Kidney (tissue), 22 donors: ENCODE measurements at places on chromosomes 6 and 20. TPM values are rescaled to one million over a fixed set of nuclear protein-coding genes. Genes with fewer than 3 reads are reported as not detected.

Gene HMGN3
- 314 TPM for polyA plus RNA-seq

Gene RTEL1
- polyA plus RNA-seq: 5.3 TPM

Gene NKX2-4
- not detected for polyA plus RNA-seq

Gene SLC24A3
- 0.86 TPM for polyA plus RNA-seq

Gene SLC22A1
- polyA plus RNA-seq: 1.4 TPM

Gene SOX12
- 11.3 TPM for polyA plus RNA-seq

Gene OTOR
- polyA plus RNA-seq: not detected

Gene ADGRB3
- polyA plus RNA-seq: 0.26 TPM

Gene ADAM33
- 4.1 TPM for polyA plus RNA-seq

Gene TMEM74B
- 1.6 TPM for polyA plus RNA-seq

Gene PDYN
- polyA plus RNA-seq: not detected

Gene KCNK16
- polyA plus RNA-seq: not detected

Gene DPM1
- polyA plus RNA-seq: 53.2 TPM

Gene SNAP91
- not detected for polyA plus RNA-seq

Gene SLC22A3
- 7.4 TPM for polyA plus RNA-seq

Gene PAX1
- not detected for polyA plus RNA-seq

Gene MOG
- not detected for polyA plus RNA-seq

Gene SLC35D3
- polyA plus RNA-seq: not detected

Gene SNX5
- polyA plus RNA-seq: 133 TPM

Gene SPINT3
- not detected for polyA plus RNA-seq

Gene RBPJL
- polyA plus RNA-seq: not detected

Gene C6orf118
- polyA plus RNA-seq: 0.67 TPM

Gene TAF8
- 16.3 TPM for polyA plus RNA-seq

Gene OPN5
- polyA plus RNA-seq: not detected

Gene FOXA2
- polyA plus RNA-seq: not detected

Gene ANGPT4
- polyA plus RNA-seq: 0.24 TPM

Gene SAMD10
- polyA plus RNA-seq: 8.5 TPM

Gene NR2E1
- not detected for polyA plus RNA-seq

Gene VSX1
- polyA plus RNA-seq: not detected

Gene DDO
- polyA plus RNA-seq: 13.4 TPM

Gene SPTLC3
- 7.1 TPM for polyA plus RNA-seq

Gene ULBP1
- 0.47 TPM for polyA plus RNA-seq

Gene HLA-A
- 1,143 TPM for polyA plus RNA-seq
